GM19239 (cell line): ENCODE measurements at places on chromosomes 5 and 9.

DNA sequence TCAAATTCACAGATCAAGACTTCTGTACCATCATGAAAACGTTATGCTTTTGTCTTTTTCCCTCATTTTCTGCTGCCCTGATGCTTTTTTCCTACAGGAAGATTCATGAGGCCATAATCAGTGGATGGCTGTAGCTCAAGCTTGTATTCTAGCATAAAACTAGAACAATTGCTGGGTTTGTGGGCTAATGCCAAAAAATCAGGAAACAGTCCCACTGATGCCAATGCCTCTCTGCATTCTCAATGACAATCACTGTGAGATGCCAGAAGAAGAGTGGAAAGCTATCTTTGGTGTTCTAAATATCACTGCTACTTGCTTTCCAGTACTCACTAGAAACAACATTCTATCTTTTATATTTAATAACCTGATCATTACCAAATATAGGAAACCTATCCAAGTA is 33.3 kb upstream of the FAM170A start:
- DNase-seq: no peak

DNA sequence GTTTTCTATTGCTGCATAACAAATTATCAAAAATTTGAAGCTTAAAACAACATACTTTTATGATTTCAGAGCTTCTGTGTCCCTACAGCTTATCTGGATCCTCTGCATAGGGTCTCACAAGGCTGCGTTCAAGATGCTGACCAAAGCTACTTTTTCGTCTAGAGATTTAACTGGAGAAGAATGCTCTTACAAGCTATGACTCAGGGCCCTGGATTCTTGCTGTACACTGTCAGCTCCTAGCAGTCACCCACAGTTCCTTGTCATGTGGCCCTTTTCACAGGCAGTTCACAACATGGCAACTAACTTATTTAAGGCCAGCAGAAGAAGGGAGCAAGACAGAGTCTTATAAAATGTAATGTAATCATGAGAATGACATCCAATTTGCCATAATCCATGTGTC is 70.8 kb upstream of the FAM174A start:
- DNase-seq: no peak

- no peak for DNase-seq
These were observed at the start of gene PCDHGA5 for GRCh38 chr5:141363952-141364660. Gene PCDHGA5, plus strand, starts transcription at chr5:141364162. Its CDS starts 169 bp downstream, at chr5:141364331.

- no peak for DNase-seq
These were observed 23.1 kb downstream of the TICAM2 start for GRCh38 chr5:115579216-115579615.

DNA sequence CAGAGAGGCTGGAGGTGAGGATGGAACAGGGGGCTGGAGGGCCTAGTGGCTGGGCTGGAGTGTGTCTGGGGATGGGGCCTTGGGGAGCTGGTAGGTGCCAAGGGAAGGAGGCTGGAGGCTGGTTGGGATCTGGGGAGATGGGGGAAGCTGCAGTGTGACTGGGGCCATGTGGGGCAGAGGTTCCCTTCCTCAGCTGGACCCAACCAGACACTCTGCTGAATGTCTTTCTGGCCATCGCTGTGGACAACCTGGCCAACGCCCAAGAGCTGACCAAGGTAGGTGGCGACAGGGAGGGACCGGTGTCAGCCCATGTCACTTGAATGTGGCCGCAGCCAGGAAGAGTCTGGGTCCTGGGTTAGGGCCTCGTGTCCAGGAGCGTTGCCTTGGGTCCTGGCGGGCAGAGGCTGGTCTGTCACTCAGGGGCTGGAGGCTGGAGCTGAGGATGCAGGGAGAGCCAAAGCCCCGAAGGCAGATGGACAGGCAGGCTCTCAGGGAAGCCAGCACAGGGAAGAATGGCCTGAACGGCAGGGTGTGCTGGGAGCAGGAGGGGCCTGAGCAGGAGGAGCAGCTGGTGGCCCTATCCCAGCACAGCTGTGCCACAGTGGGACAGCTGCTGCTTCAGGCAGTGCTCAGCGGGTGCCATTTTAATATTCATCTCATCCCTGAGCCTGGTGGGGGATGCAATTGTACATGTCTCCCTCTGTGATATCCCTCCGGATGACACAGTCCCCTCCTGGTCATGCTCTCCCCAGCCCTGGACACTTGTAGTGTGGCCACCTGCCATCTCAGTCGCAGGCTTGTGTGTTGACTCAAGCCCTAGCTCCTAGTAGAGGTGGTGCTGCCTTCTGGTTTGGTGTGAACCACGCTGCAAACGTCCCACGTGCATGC is 132.5 kb downstream of the CACNA1B start:
- no peak for DNase-seq

DNA sequence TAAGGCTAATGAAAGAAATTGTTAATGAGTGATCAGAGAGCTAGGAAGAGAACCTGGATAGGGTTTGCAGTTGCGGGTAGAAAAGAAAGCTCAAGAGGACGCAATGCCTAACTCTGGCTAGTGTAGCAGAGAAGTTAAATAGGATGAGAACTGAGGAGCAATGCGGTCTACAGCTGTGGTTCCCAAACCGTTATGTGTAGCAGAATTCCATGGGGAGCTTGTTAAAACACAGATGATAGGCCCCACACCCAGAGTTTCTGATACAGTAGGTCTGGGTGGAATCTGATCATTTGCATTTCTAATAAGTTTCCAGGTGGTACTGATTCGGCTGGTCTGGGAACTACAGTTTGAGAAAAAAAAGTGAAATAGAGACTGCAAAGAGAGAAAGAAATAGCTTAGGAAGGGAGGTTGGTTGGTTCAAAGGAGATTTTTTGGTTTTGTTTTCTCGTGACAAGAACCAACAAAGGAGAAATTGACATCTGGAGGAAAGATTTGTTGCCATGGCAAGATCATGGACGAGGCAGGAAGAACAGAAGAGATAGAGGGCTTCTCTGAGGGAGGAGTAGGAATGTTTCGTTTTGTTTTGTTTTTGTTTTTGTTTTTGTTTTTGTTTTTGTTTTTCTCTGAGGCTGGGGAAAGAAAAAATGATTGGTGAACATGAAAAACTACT is 276.1 kb downstream of the ARRDC3 start:
- DNase-seq: no peak

- DNase-seq: no peak
These were observed at the start of gene FUT7 for GRCh38 chr9:137031904-137032640. Gene FUT7, minus strand, starts transcription at chr9:137032088. Its CDS starts 97 bp downstream, at chr9:137031991.

- DNase-seq: no peak
These were observed 25.8 kb downstream of the CD180 start for GRCh38 chr5:67170767-67171166.

- DNase-seq: no peak
These were observed 138.4 kb downstream of the C9orf152 start for GRCh38 chr9:110069326-110070248.

- DNase-seq: no peak
These were observed 323.8 kb downstream of the CDK5RAP2 start for GRCh38 chr9:120256146-120256545.

- DNase-seq: no peak
These were observed 14.9 kb upstream of the FCN1 start for GRCh38 chr9:134932606-134933005.

DNA sequence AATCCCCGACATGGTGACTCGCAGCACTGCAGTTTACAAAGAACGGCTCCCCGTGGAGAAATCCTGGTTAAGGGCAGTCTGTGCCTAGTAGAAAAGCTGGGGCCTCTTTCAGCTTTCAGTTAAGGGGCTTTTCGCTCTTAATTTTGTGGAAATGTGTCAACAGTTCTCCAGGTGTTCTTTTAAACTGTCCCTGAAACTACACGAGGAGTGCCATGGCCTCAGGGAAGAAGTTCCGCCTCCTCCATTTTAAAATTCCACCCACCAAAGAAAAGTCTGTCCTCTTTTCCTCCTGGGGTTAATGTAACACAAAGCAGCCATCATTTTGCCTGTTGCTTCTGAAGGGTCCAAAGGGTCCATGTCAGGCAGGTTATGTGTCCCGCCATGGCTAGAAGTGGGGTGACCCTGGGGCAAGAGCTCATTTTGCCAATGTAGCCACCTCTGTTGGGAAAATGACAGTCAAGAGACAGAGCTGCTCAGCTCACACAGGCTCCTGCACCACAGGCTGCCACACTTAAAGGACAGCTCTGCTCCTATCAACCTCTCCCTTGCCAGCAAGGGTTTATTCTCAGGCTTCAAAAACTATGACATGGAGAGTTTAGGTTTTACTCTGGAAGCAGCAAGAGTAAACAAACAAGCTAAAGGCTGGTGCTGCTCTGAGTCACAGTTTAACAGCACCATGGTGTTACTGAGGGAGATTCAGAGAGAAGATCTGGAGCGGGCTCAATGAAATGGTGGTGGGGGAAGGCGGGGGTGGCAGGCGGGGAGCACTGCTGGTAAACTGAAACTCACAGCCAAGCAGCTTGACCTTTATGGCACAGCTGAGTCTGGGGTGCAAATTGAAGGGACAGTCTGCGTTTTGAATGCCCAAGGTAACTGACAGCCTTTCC is 3.2 kb downstream of the WHRN start:
- DNase-seq: no peak

DNA sequence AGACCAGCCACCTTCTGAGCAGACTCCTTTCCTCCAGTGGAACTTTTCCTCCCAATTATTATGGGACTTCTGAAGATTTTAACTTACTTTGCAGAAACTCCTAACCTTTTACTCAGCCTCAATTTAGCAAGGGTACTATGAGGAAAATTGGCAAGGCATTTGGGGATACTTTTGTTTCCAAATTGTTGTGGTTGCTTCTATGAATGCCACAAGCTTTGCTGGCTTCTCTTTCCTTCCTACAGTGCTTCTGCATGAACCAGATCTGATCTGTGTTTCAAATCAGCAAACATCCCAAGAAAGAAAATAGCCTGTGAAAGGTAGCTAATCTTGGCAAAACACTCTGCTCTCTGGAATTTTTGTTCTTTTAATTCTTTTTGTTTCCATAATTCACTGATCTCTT is 57.3 kb upstream of the TAF11L2 start:
- DNase-seq: no peak

DNA sequence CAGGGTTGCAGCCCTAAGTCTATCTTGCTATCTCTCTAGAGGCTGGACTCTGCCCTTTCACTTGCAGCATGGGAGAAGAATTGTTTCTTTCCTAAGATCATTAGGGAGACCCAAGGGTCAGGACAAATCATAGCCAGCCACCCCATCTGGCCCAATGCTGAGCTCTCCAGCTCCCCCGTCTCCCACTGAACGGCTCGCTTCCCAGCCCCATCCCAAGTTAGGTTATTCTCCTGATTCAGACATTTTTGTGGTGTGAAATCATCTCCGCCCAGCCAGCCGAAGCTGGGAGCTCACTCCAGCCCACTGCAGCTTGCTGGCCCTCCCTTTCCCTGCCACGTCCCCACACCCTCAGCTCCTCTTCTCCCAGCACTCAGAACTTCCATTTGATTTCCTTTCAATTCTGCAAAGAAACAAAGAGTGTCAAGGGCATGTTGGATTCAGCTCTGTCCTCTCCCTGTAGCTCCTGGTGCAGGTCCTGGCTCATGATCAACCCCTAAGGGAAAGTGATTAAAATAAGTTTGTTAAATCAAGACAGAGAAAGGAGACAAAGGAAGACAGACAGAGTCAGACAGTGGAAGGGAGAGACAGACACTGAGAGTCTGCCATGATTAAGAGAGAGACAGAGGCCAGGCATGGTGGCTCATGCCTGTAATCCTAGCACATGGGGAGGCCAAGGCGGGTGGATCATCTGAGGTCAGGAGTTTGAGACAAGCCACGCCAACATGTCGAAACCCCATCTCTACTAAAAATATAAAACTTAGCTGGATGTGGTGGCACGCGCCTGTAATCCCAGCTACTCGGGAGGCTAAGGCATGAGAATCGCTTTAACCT is 12.6 kb upstream of the SPARC start:
- DNase-seq: no peak

DNA sequence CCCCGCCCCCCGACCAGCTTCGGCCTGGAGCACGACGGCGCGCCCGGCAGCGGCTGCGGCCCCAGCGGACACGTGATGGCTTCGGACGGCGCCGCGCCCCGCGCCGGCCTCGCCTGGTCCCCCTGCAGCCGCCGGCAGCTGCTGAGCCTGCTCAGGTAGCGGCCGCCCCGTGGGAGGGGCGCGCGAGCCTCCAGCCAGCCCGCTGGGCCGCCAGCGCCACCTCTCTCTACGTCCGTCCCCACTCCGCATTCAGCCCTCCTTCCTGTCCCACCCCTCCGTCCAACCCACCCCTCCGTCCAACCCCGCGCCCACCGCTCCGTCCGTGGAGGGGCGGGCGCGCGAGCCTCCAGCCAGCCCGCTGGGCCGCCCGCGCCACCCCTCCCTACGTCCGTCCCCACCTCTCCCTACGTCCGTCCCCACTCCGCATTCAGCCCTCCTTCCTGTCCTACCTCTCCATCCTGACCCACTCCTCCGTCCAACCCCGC is 6.5 kb downstream of the ADAMTS13 start:
- DNase-seq: no peak

- no peak for DNase-seq
These were observed 39.5 kb upstream of the PSD2 start for GRCh38 chr5:139755892-139756671.

- DNase-seq: no peak
These were observed 324.6 kb downstream of the MLLT3 start for GRCh38 chr9:20297646-20298084.

DNA sequence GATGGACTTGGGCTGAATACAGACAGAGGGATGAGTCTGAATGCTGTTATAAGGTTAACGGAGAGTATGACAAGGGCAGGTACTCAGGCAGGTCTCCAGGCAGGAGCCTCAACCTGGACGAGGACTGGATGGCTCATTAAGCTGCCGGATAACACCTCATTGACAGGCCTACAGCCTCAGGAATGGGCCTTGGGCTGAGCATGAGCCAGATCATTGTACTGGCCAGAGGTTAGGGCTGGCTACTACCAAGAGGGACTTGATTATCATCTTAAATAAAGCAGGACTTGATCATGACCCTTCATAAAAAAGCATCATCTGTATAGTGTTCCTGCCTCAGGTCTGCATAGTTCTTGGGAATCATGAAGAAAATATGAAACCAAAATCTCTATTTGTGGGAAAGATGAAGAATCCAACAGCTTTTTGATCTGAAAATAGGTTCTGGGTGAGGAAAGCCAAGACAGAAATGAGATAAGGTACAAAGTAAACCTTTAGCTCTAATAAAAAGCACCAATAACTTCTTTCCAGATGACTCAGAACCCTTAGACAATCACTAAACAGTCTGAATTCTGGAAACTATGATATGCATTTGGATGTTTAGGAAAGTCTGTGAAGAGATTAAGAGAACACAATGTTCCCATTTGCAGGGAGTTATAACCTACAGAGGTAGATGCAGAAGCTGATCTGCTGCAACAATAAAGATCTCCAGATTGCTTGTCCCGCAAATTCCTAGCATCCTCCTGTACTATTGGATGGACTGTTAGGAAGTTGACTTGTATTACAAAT is 343.1 kb downstream of the CTNND2 start:
- DNase-seq: no peak

- DNase-seq: no peak
These were observed 42.3 kb downstream of the BASP1 start for GRCh38 chr5:17259630-17260257.

- DNase-seq: no peak
These were observed 478.6 kb upstream of the C9orf72 start for GRCh38 chr9:28051559-28052503.
